ENCODE measurements at places on chromosomes 7 and 10.

- no peak for DNase-seq
These were observed 274.6 kb downstream of the ARL4A start for GRCh38 chr7:12961910-12962480.

DNA sequence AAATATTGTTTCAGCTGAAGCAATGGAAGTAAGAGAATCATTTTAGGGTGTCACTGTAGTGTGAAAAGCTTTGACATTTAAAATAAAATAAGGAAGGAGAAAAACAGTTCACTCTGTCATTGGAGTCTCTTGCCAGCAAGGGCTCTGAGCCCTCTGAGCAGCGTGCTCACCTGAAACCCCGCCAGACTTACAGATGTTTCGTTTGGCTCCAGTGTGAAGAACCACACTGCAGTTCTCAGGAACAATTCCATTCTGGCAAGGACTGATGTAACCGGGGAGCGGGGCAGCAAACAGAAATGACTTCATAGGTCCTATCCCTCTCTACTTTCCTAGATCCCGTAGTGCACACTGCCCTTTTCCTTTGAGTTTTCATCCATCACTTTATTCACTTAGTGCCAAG lies 164.3 kb downstream of the CELF2 start:
- DNase-seq = no peak

DNA sequence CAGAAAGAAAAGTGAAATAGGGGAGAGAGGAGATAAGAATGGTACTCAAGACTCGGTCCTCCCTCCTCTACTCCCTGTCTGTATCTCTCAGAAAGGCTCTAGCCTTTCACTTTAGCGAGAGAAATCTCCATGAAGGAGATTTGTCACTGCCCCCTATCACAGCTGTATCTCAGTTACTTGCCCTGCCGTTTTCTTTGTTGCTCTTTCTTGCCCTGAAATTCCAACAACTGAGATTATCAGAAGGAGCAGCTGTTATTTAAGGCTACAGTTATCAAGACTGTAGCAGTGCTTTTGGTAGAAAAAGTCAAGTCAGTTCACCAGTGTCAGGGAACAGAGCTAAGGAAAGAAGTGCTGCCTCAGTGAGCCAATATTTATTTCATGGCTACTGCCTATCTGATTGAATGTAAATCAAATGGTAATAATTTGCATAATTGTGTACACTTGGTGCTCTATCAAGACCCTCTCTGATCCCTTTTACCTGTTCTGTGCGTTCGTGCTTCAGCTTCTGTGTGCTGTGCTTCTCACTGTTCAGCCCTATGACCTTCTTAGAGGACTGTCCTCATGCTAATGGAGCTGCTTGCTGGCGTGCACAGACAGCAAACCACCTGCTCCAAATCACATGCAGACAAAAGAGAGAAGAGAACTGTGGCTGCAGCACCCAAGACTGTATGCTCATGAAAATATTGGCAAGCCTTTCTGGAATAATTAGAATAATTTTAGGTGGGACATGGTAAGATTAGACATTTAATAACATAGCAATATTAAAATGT lies 180.2 kb upstream of the FAM3C start:
- no peak for DNase-seq

DNA sequence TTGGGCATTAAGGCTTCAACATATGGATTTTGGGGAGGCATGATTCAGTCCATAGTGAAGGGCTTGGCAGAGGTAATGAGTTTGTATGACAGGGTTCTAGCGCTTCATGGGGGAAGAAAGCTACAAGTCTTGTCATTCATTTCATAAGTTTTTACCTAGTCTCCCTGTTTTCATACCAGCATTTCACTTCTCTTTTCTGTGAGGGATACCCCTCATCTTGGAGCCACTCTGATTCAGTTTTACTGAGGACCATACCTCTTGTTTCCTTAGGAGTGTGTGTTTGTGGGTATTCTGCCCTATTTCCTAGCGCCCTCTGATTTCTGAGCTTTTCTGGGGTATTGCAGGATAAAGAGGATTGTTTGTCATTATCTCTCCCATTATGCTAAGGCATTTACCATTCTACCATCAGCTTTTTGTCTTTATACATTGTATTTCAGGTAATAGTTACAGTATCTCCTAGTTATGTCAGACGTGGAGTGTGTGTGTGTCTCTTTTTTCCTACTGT lies 6.8 kb downstream of the RSBN1L start:
- no peak for DNase-seq

DNA sequence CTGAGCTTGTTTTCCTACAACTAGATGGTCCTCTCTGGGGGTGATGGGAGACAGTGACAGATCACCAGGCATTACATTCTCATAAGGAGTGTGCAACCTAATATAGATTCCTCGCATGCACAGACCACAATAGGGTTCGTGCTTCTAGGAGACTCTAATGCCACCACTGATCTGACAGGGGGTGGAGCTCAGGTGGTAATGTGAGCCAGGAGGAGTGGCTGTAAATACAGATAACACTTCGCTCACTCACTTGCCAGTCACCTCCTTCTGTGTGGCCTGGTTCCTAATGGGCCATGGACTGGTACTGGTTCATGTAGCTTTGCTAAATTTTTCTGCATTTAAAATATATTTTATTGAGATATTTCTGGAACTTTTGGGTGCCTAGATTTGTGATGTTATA lies 202.3 kb upstream of the ZNF32 start:
- no peak for DNase-seq

DNA sequence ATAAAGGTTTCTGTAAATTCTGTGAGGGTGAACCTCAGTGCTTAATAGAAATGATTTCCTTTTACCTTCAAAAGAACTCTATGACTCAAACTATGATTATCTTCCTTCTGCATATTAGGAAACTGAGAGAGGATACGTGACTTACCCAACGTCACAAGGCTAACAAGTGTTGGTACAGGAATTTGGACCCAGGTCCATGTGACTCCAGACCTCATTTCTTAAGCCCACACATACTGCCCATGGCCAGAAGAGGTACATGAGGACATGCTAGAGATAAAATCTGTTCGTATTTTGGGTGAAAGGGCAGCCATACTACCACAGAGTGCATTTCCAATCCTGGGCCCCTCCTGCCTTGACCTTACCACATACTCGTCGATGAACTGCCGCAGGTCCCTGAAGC lies 61.5 kb upstream of the TM9SF3 start:
- no peak for DNase-seq

GRCh38 chr7:70242826-70243225 lies 644.6 kb downstream of the AUTS2 start:
- no peak for DNase-seq

DNA sequence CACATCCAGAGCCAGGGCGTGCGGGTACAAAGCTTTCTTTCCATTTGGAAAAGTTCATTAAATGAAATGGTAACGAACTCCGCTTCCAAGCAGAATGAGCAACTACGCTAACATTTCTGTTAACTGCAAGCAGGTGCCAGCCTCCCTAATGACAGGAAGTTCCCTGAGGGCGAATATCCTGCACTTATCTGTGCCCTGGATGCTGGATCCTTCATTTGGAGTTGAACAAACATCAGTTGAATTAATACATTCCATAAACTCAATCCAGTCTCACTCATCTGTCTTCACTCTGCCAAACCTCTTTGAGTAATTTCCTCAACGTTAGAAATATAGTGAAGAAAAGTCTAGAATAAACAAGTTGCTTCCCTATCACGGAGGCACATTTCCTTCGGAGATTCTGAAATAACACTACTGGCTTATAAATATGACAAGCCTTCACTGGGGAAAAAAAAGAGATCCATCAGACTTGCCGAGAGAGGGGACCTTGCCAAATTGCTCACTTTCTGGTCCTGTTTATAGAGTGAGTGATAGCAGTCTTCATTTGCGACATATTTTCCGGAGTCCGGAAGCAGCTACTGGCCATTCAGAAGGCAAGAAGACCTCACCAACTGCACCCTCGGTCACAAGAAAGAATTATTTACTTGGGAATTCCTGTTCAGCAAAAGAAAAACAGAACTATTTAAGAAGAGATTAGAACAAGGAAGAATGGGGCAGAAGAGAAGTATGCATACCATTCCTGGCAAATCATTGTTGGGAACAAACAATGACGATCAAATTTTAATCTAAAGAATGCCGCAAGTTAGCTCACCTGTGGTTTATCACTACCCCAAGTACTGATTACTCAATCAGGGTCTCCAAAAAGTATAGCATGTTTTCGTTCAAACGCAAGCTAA lies 196.4 kb downstream of the FAM107B start:
- DNase-seq = no peak

GRCh38 chr7:103114576-103115008 lies 34.3 kb downstream of the NAPEPLD start:
- DNase-seq = no peak

GRCh38 chr7:518630-519483 lies 789 bp downstream of the PDGFA start:
- DNase-seq = peak; percentile 65

DNA sequence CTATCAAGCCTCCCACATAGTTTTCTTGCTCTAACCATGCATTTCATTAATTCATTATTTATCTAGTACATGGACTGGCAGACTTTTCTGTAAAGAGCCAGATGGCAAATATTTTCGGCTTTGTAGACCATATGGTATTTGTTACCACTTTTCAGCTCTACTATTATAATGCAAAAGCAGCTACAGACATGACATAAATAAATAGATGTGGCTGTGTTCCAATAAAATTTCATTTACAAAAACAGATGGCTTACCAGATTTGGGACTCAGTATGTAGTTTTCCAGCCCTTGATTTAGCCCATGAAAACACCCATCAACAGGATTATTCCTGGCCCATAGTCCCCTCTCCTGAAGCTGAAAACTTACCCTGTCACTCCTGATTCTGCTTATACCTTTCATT lies 32.1 kb downstream of the PLCE1 start:
- DNase-seq = no peak

DNA sequence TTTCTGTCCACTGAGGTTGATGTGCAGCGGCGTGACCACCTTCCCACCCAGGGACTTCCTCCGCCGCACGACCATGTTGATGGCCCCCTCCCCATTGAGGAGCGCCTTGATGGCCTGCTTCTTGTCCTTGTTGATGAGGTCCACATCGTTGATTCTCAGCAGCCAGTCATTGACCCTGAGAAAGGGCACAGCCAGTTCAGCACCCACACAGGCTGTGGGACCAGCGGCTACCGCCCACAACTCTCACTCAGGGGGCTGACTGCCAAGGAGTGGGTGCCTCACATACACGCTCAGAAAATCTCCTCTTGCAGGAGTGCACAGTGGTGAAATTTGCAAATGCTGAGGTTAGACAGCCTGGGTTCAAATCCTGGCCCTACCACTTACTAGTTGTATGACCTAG lies 97.2 kb downstream of the DLG5 start:
- no peak for DNase-seq

DNA sequence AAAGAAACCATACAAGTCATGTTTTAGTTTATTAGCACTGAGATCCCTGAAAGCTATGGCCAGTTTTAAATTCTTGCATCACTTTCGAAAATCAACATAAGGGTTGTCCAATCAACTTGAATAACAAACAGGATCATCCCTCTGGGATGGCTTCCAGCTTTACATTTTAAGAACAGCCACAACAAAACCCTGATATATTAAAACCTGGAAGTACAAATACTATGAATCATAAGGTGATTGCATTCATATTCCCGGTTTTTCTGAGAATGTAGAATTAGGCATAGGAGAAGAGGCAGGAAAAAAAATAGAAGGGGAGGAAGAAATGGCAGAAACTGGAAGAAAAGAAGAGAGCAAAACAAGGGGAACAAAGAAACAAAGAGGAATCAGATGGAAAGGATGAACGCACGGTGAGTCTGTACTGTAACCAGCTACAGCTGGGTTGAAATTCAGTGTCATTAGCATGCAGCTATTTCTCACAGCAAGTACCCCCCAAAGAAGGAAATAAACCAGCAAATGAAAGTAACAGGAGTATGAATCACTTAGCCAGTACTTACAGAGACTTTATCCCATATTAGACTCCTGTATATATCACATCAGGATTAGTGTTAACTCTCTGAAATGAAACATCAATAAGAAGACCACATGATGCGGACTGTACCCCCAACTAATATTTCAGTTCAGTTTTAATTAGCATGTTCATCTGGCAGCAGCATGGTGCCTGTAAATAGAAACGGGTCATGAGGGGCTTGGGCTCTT lies 301.3 kb downstream of the RNLS start:
- DNase-seq = no peak

DNA sequence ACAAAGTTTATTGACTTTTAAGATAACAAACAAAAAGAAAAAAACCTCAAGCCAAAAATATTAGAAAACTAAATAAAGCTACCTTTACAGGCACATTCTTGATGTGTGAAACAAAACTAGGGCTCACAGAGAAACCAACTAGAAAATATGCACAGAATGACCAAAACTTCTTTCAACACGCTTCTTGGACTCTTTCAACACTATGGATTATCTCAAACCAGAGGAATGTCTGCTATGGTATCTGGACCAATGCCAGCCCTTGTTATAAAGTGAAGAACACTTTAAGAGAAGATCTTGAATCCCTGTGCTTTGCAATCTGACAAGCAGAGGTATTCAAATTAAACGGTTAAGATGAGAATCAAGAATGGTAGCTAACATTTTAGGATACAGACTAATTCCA lies 76.6 kb downstream of the DNAJC1 start:
- DNase-seq = no peak

GRCh38 chr7:89495704-89496103 lies 658.6 kb upstream of the STEAP1 start:
- no peak for DNase-seq

DNA sequence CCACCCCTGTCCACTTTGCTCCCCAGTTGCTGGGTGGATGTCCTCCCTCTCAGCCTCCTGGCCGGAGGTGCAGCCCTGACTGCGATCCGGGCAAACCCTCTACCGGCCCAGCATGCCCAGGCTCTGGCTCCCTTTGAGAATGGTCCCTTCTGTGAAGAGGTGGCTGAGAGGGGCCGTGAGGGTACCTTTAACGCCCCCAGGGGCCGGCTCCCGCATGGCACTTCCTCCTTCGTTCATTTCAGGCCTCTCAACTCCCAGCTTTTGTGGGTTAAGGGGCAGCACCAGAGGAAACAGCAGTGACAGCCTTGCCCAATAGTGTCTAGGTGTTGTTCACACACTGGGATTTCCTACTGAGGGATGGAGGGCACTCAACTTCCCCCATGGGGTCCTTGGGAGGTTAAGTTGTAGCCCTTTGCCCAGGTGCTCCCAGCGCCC lies 33.2 kb upstream of the HABP2 start:
- no peak for DNase-seq
